ENCODE measurements at places on chromosomes 3 and 15.

GRCh38 chr15:86125775-86126174, 46.1 kb downstream of the AGBL1 start:
- no peak for DNase-seq

GRCh38 chr15:51227940-51228732, 110.3 kb downstream of the CYP19A1 start:
- no peak for DNase-seq

DNA sequence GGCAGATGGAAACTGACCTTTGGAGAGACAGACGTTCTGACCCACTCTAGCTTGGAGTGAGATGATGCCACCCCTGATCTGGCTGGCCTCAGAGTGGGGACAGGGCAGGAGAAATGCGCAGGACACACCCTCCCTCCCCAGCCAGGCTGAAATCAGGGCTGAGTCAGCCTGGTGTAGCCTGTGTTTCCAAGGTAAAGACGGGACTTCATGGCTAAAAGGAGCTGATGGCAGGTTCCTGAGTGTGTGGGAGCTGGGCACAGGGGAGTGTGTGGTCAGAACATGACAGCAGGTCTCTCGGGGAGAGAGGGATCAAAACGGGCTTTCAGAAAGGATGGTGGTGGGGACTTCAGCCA, 14.6 kb upstream of the POLG start:
- DNase-seq = no peak

DNA sequence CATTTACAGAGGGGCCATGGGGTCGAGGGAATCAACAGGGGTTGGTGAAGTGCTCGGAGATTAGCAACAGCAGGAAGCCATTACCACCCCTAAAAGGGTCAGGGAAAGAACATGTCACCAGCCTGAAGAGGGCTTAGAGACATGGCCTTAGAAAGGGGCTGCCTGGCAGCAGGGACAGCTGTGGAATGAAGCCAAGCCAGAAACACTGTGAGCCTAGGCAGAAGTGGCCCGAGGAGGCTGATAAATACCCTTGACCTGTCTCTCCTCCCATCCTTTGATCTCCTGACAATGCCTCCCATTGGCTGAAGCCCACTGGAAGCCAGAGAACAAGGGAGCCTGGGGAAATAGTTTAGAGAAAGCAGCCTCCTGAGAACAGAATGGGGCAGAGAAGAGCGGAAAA, 31.4 kb downstream of the GPD1L start:
- no peak for DNase-seq

GRCh38 chr3:24470277-24470676, 24.4 kb downstream of the THRB start:
- no peak for DNase-seq

DNA sequence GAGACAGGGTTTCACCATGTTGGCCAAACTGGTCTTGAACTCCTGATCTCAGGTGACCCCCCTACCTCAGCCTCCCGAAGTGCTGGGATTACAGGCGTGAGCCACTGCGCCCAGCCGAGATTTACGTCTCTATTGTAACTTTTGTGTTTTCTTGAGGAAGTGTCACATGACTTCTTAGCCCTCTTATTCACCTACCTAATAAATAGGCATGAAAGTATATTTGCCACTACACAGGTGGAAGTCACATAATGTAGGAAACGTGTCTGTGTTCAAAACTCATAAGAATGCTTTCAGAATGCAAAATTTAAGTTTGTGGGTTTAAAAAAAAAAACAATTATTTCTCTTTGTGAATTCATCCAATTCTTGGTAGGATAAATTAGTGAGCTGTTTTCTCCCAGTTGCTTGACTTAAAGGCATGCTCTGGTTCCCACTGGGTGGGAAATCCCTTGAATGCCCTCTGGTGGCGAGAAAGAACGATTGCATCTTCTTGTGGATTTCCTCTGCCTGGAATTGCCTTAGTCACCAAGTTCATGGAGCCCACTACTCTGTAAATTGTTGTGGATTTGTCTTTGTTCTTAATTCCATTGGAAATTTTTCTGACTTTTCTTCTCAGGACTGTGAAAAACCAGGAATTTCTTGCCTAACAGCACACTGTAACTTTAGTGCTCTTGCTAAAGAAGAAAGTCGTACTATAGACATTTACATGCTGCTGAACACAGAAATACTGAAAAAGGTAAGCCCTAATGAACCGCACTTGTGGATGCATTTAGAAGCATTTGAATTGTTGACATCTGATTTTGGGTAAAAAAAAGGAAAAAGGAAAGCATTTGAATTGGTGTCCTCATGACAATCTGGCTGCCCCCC, 82.2 kb upstream of the CTDSPL start:
- peak; percentile 58 for DNase-seq

DNA sequence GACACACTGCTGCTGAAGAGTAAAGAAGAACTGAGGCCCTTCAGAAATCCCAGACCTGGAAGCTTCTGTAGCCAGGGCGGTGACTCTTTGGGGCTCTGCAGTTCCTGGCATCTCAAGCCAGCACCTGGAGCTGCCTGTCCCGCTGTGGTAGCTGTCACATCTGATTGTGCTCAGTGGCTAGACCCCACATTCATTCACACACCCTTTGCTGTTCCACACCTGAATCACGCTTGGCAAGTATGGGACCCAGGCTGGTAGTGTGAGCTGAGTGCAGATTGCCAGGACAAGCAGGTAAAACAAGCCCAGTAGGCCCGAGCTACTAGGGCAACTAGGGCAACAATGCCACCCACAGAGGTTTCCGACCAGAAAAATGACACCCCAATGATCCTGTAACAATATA, 218.2 kb downstream of the VGLL3 start:
- no peak for DNase-seq

DNA sequence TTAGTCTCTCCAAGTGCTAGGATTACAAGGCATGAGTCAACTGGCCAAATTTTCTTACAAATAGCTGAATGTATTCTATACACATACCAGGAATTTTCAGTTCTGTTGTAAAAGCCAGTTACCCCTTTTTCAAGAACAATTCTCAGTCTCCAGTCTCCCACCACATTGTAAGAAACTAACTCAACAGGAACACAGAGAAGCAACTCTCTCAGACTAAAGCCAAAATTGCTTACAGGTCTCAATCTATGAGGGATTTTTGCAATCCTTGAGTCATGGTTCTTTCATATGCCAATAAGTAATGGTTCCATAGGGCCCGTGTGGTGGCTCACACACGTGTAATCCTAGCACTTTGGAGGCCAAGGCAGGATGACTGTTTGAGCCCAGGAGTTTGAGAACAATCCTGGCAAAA, 8.5 kb downstream of the IP6K2 start:
- DNase-seq = no peak

DNA sequence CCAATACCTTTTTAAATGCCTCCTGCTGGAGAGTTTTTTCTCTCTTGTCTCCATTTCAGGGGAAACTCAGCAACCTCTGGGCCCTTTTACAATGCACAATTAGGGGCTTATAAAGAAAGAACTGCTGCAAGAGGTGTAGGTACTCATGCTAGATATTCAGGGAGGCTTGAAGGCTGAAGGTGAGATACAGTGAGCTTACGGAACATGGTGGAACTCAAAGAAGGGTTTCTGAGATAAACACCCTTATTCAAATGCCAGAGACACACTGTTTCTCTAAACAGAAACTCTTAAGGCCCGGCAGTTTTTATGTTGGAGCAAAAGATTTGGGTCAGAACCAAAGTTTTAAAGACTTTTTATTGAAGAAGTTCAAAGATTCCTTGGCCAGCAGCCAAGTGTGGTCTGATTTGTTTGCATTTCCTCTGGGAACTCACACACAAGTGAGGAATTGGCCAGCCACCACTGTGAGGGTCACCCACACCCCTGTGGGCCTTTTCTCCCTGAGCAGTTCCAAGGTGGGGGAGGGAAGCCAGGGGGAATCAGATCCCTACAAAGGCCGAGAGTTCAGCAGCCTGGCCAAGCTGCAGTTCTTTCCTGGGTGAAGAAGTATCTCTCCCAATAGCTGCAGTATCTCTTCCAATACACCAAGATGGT, 47.8 kb downstream of the TNFAIP8L3 start:
- no peak for DNase-seq

DNA sequence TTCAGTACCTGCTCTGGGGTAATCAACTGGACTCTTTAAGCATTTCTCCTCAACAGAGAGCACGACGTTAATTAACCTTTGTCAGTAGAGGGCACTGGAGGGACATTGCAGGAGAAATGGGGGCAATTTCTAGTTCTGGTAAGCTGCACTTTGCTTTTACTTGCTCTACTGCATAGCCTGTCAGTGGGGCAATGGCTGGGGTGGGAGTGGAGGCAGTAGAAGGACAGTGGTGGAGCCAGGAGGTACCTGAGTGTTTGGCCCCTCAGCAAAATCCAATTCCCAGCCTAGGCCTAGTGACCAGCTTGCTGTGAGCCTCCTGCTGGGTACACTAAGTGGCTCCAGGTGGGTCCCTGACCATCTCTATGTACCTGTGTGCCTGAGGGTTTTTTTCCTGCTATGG, 18.3 kb upstream of the MED12L start:
- DNase-seq = no peak

- no peak for DNase-seq
Measured at GRCh38 chr3:149545049-149545448, 70.6 kb downstream of the TM4SF4 start.

DNA sequence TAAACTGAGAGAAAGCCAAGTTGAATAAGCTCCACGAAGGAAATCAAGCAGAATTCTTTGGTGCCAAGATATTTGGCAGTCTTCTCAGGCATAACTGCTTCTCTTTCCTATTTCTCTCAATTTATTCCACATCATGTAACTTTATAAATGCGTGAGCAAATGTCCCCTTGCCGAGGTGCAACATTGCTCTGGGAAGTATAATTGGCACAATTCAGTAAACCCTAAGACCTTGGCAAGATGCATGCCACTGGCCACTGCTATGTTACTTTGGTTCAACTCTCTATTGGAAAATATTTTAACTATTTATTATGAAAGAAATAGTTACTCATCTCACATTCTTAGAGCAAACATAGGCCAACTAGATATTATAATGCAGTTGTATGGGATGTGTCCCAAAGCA, 170.2 kb downstream of the SUCNR1 start:
- no peak for DNase-seq

GRCh38 chr3:112474796-112475195, 24.5 kb downstream of the BTLA start:
- DNase-seq = no peak

- DNase-seq = no peak
Measured at GRCh38 chr3:95514260-95514659, 1300.1 kb upstream of the EPHA6 start.

- no peak for DNase-seq
Measured at GRCh38 chr15:43748376-43748775, 2.1 kb downstream of the PDIA3 start.

GRCh38 chr15:97909291-97909891, 51.1 kb upstream of the ARRDC4 start:
- DNase-seq = peak; percentile 39

Measured in left renal pelvis (tissue), 4 donors.